Body of pancreas (tissue), 4 donors: ENCODE measurements at places on chromosomes 12 and 14.

DNA sequence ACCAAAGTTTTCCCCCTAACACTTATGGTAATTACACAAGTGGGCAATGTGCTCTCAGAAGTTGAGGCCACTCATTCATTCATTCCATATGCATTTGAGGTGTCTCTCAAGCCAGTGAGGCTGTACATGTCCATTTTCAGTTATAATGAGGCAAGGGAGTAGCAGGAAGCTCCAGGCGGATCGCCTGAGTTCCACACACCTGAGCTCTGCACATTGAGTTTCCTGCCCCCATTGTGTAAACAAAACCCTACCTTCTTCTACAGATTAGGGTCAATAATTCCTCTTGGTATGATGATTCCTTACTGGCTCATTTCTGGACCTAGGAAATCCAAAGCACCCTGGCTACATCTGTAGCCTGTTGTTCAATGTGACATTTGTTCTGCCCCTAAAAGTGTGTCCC is 555.3 kb downstream of the MED13L start:
- no peak for DNase-seq

GRCh38 chr12:57469296-57470164 is 9.9 kb downstream of the GLI1 start:
- DNase-seq = no peak

GRCh38 chr12:42129595-42130204 is 15.0 kb downstream of the GXYLT1 start:
- peak; percentile 50 for DNase-seq

- no peak for DNase-seq
Measured at GRCh38 chr14:31746326-31746725, 185.1 kb downstream of the NUBPL start.

DNA sequence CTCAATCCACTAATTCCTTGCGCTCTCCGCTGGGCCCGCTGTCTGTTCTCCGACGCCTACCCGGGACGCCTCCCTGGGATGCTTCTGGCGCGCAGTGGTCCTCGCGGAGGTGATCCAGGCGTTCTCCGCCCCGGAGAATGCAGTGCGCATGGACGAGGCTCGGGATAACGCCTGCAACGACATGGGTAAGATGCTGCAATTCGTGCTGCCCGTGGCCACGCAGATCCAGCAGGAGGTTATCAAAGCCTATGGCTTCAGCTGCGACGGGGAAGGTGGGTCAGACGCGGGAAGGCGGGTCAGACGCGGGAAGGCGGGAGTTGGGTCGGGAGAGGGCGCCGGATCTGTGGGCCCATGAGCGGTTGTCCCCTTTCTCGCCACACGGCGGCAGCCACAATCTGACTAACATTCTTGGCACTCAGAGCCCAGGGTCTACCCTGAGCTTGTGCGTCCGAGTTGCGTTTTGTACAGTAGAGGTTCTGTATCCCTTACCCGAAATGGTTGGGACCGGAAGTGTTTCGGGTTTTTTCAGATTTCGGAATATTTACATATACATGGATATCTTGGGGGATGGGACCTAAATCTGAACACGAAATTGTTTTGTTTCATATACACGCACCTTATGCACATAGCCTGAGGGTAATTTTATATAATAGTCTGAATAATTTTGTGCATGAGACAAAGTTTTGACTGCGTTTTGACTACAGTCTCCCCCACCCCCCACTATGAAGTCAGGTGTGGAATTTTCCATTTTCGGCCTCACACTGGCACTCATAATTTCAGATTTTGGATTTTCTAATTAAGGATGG is 762 bp downstream of the C12orf57 start:
- peak; percentile 95 for DNase-seq

- DNase-seq = peak; percentile 40
Measured at GRCh38 chr12:109736552-109737108, 23.0 kb downstream of the FAM222A start.

- DNase-seq = peak; percentile 66
Measured at GRCh38 chr12:31234955-31235867, 90.7 kb downstream of the SINHCAF start.

- no peak for DNase-seq
Measured at GRCh38 chr12:6921996-6922946, 5.5 kb upstream of the ATN1 start.

DNA sequence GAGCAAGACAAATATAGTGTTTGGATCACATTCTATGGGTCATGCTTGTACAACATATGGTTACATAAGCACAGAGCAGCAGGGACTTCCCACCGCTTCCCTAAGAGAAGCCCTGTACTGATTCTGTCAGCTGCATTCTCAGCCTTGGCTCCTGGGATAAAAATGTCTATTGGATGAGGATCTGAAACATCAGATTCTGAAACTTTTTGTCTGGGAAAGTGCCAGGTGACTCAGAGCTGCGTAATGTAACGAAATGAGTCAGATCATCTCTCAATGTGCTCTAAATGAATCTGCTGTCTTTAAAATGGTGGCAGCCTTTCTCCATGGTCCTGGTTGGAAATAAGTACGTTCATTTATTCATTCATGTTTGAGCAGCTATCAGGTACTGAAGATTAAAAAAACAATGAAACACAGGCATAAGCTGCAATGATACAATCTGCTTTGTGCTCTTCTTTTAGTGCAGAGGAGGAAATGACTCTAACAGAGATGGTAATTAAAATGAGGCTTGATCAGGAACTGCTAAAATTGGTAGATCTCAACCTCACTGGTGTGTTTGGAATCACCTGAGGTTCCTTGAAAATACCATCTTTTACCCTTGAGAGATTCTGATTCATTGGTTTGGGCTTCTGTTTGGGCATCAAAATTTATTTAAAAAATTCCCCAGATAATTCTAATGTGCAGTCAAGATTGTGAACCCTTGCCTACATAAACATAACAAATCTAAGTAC is 99.1 kb upstream of the NAP1L1 start:
- peak; percentile 5 for DNase-seq

- no peak for DNase-seq
Measured at GRCh38 chr12:28949184-28949583, 199.9 kb upstream of the FAR2 start.

DNA sequence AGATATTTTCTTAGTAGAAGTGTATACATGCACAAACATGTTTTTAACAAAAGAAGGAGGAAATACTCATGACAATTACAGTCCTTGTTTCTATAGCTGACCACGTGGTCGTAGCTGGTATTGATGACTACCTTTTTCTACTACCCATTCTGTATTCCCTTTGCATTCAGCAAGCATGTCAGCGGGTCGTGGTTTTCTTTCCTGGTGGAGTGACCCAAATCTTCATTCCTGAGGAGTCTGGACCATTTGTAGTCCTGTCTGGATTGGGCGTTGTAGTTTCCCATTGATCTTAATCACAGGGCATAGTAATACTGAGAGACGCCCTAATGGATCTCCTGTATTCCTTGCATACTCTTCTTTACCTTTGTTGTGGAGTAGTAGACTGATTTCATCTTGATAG is 472.1 kb upstream of the RGS6 start:
- no peak for DNase-seq

DNA sequence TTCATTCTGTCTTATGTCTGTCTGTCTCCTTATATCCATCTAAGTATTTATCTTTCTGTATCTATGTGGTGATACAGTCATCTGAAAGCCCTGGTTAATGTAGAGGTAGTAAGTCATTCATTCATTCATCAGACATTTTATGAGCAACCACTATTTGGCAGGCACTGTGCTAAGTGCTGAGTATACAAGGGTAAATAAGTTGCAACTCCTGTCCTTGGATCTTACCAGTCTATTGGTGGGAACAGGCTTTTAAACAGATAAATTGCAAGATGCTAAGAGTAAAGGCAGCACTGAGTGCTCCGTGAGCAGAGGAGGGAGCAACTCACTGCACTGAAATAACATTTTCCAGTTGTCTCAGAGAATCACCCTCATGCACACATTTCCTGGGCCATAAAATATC is 68.6 kb downstream of the TMEM30B start:
- DNase-seq = no peak

GRCh38 chr12:100476013-100476751 is 2.5 kb downstream of the NR1H4 start:
- peak; percentile 43 for DNase-seq

DNA sequence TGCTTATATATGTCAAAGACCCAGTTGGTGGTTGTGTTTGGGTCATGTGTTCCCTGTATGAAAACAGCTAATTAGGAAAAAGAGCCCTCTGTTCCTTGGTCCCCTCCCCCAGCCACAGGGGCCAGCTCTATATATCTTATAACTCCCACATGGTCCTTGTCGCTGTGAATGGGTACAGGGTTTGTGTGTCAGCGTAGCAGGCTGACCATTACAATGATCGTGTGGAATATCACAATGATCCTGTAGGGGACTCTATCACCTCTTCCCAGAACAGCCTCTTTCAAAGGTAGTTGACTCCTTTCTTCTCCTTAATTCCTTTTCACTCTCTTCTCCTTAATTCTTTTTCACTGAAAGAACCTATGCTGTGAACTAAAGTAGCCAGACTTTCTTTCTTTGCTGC is 51.6 kb upstream of the RIC8B start:
- no peak for DNase-seq

DNA sequence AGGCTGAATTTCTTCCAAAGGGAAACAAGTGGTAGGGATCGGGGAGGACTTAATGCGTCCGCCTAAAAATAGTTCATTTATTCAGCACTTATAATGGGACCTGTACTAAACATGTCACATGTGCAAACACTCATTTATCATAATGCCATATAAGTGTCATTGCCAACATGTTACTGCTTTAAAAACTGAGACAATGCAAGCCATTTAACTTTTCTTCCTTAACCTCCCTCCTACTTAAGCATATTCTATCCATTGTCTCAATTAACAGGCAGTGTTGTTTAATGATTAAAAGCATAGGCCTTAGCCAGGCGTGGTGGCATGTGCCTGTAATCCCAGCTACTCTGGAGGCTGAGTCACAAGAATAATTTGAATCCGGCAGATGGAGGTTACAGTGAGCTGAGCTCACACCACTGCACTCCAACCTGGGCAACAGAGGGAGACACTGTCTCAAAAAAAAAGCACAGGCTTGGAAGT is 13.5 kb upstream of the SCFD1 start:
- DNase-seq = peak; percentile 34

- DNase-seq = no peak
Measured at GRCh38 chr14:93751946-93752655, 36.2 kb downstream of the PRIMA1 start.

GRCh38 chr14:32939254-32940065 is 781 bp downstream of the NPAS3 start:
- peak; percentile 79 for DNase-seq

GRCh38 chr12:49730568-49731101 is 10.7 kb upstream of the TMBIM6 start:
- DNase-seq = no peak

DNA sequence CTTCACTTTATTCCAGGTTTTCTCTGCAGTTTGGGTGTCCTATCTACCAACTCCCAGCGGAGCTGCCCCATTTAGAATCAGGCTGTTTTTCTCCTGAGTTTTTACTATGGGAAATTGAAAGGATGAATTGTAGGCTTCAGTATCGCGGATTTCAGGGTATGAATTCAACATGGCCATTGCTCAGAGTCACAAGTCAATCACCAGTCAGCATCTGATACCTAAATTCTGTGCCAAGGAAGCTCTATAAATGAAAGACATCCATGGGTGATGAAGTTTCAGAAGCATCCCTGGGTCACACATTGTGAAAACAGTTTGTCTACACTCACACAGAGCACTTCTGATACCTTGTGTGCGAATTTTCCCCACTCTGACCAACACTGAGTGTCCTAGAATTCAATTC is 35.8 kb upstream of the YY1 start:
- no peak for DNase-seq

DNA sequence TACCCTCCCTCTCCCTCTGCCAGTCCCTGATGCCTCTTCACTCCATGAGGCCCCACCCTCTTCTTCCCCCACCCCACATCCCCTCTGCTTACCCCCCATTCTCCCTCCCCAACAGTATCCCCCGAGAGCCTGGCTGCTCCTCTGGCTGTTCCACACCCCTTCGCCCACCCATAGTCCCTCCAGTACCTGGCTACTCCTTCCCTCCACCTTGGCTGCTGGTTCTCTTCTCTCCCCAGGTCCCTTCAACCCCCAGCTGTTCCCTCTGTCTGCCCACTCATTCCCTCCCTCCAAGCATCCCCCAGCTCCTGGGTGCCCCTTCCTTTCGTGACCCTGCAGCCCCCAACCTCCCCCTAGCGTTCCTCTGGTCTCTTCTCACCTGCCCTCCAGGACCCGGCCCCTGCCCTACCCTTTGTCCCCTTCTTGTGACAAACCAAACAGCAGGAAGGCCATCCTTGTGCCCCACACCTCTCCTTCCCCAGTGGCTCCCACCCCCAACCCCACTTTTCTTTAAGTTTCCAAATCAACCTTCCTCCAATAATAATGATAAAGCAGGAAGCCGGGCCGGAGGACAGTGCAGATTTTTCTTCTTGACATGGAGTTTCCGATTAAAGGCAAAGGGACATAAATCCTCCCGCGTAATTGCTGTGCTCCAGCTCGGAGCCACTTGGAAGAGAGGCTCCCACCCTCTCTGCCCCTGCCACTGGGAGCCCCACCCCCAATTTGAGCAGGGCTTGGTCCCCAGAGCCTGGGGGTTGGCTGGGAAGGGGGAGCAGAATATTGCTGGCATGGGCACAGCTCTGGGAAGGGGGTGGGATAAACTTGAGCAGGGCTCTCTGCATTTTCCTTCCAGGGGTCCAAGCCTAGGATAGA is 40.0 kb downstream of the SMUG1 start:
- no peak for DNase-seq
